Stimulated activated CD8-positive, alpha-beta memory T cell treated with anti-CD3 and anti-CD28 coated beads, Interleukin-4, amount 100 ng/mL, for 1 hour (primary cell): ENCODE measurements at places on chromosomes 2 and 18.

GRCh38 chr2:186486651-186487647, 889 bp downstream of the ZC3H15 start:
- DNase-seq = no peak

DNA sequence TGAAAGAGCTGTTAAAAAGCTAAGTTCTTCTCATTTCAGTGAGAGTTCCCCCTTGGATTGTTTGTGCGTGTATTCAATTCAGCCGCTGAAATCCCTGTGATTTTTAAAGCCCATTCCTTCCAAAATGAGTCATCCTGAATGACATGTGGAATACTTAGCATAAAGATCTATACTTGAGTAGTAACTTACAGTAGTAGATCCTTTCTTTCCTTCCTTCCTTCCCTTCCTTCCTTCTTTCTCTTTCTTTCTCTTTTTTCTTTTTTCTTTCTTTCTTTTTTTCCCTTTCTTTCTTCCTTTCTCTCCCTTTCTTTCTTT, 18.2 kb upstream of the SOX11 start:
- DNase-seq = no peak

- DNase-seq = no peak
These were observed 374.1 kb downstream of the LPIN1 start for GRCh38 chr2:12120281-12121150.

- no peak for DNase-seq
These were observed 420.3 kb downstream of the PTPRM start for GRCh38 chr18:7987284-7987976.

- DNase-seq = no peak
These were observed 31.2 kb downstream of the ITGB6 start for GRCh38 chr2:160168878-160169277.

DNA sequence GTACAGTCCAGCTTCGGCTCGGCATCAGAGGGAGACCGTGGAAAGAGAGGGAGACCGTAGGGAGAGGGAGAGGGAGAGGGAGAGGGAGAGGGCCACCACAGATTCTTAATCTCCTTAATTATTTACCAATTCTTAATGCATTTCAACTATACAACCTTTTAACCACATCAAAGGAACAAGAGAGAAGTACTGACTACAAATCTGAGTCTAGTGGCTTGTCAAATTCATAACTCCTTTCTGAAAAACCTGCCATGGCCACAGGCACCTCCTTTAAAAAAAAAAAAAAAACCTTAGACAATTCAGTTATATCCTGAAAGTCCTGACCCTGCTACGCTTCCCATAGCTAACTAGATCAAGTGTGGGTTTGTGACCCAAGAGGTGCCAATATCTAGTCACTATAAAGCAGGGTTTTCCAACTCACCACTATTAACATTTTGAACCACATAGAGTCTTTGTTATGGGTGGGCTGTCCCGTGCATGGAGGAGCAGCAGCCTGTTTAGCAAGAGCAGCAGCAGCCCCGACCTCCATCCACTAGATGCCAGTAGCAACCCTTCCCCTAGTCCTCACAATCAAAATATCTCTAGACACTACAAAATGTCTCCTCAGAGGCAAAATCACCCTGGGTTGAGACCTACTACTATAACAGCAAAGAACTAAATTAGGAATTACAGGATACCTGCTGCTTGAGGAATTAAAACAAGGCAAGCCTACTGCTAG, 6.8 kb downstream of the ESCO1 start:
- no peak for DNase-seq

DNA sequence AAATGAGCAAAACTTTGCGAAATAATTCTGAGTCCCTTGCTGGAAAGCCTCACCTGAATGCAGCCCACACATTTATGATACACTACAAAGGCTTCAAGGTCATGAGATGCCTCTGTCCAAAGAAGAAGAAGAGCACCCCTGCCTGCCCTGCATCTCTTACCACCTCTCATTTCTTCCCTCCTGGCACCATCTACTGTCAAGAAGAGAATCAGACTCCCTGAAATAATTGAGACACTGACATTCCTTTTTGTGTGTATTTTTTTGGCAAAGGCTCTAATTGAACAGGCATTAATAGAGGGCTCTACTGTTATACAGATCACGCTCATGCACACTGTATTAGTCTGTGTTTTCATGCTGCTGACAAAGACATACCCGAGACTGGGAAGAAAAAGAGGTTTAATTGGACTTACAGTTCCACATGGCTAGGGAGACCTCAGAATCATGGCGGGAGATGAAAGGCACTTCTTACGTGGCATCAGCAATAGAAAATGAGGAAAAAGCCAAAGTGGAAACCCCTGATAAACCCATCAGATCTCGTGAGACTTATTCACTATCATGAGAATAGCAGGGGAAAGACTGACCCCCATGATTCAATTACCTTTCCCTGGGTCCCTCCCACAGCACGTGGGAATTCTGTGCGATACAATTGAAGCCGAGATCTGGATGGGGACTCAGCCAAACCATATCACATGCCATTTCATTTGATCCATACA, 176.3 kb downstream of the ALPK2 start:
- DNase-seq = no peak

GRCh38 chr2:3870222-3870621, 166.8 kb downstream of the DCDC2C start:
- DNase-seq = no peak

GRCh38 chr2:236403811-236404210, 139.6 kb upstream of the ASB18 start:
- no peak for DNase-seq

- no peak for DNase-seq
These were observed 147.5 kb upstream of the SLC39A10 start for GRCh38 chr2:195509551-195509950.

- no peak for DNase-seq
These were observed 145.3 kb upstream of the ITGA4 start for GRCh38 chr2:181311837-181312236.

- no peak for DNase-seq
These were observed 355.4 kb upstream of the GULP1 start for GRCh38 chr2:187936228-187936627.

DNA sequence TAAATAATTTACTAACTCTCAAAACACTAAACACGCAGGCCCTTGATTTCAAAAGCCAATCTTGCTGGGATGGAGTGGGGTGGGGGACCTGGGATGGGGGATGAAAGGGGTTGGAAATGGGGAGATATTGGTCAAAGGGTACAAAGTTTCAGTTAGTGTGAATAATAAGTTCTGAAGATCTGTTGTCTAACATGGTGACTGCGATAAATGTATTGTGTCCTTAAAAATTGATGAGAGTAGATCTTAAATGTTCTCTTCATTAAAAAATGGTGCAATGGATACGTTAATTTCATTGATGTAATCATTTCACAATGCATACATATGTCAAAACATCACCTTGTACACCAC, 505 bp upstream of the ACYP2 start:
- DNase-seq = no peak

- DNase-seq = no peak
These were observed 54.5 kb downstream of the USP37 start for GRCh38 chr2:218513676-218514075.

- DNase-seq = no peak
These were observed 153.7 kb downstream of the SOX11 start for GRCh38 chr2:5845798-5846330.

DNA sequence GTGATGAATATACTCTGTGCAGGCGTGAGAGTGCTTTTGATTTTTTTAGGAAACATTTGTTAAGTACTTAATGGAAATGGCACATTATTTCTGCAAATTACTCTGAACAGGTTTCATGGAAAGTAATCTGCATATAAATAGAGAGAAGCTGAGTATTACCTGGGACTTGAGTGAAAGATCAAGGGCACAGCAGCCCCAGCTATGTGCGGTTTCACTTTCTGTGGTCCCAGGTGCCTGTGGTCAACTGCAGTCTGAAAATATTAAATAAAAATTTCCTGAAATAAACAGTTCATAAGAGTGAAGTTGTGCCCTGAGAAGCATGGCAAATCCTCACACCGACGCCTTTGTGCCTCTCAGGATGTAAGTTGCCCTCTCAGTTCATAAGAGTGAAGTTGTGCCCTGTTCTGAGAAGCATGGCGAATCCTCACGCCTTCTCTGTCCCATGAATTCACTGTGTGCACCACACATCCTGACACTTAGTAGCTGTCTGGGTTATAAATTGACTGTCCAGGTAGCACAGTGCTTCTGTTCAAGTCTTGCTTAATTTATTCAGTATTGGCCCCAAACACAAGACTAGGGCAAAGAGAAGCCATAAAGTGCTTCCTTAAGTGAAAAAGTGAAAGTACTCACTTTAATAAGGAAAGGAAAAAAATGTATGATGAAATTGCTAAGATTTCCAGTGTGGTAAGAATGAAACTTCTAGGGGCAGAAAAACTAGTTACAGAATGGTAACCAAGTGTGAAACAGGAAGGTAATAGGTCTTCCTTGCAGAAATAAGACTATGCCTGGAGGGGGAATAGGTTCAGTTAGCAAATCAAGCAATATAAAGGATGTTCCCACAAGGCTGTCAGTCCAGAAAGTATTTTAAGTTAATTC, 4.3 kb upstream of the SNTG2 start:
- no peak for DNase-seq

GRCh38 chr2:7281231-7282201, 364.3 kb downstream of the RNF144A start:
- DNase-seq = no peak

DNA sequence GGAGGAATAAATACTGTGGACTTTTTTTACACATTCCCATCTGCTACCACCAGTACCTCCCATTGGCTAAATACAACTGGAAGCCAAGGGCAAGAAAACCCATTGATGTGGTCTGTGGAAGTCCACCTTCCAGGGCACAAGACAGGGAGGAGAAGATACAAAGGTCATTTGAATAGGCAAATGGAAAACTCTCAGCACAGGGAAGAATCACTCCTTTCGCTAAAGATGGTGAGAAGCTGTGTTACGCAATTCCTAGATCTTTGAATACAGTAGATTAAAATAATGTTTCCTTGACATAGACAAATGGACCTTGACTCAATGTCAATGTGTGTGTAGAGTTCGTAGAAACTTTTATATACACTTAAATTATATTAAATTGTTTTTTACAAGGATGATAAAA, 70.9 kb upstream of the ERBB4 start:
- no peak for DNase-seq

DNA sequence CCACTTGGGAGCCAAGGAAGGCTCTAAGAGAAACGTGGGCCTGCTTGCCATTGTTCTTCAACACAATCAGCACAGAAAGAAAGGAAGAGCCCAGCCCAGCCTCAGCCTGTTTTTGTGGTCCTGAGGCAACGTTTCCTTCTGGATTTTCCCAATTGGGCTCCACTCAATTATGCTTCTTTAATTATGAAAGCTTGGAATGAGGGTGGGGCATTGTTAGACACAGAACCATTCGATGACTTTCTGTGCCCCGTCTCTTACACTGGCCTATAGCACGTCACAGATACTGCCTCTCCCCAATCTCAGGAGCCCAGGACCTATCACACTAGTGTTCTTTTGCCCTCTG, 207.4 kb downstream of the ZFP36L2 start:
- no peak for DNase-seq

DNA sequence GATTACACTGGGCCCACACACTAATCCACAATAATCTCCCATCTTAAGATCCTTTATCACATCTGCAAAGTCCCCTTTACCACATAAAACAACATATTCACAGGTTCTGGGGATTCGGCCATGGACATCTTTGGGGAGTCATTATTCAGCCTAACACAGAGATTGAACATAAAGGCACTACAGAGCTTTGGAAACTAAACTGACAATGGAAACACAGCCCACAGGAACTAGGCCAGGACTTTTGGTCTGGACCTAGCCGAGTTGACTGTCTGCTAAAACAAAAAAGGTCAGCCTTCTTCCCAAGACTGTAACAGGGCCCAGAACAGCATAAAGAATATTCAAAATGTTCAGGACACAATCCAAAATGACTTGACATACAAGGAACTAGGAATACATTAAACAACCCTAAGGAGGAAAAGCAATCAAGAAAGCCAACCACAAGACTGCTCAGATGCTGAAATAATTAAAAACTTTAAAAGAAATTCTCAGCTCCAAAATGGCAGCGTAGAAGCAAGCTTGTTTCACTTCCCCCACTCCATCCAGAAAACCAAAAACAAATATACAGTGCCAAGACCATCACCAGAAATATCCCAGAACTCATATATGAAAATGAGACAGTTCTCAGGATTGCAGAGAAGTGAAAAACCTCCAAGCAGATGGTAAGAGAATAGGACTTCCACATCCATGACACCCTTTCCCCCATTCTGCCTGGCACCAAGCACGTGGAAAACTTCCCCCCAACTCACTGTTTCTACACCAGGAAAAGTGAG, 207.8 kb downstream of the ATAD2B start:
- DNase-seq = no peak

- no peak for DNase-seq
These were observed 164.0 kb upstream of the ZEB2 start for GRCh38 chr2:144683966-144684365.

DNA sequence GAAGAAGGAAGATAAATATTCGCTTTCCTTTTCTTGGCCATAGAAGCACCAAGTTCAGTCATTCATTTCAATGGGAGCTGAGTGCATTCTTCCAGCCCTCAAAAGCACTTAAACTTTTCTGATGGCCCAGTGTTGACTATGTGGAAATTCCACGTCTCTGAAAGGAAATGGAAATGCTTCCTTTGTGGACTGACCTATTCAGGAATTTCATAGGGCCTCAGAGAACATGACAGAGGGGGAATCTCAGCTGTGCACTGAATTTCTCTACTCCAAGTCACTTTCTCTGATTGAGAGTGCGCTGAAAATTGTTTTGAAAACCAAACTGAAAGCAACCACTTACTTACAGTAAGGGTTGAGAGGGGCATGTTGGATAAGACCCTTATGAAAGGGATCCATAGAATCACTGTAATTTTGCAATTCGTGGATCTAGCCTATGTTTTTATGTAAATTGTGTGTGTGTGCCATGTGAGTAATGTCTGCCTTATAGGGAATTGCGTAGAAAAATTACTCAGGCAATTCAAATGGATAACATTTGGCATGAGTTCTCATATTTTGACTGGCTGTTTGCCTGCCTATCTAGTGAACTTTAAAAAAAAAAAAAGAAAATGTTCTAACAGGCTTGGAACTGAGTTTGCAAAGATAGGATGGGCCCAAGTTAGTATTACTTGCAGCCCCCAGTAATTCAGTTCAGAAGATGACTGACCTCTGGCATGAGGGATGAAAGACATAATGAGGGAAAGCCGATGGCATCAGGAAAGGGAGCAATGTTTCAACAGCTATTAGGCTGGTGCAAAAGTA, 437.0 kb downstream of the PTPRM start:
- no peak for DNase-seq

- DNase-seq = no peak
These were observed 80.9 kb upstream of the TSPYL6 start for GRCh38 chr2:54336977-54337255.
